ENCODE measurements at places on chromosomes 11 and 22.

GRCh38 chr22:23255506-23256170, 75.3 kb downstream of the BCR start:
- DNase-seq: no peak

DNA sequence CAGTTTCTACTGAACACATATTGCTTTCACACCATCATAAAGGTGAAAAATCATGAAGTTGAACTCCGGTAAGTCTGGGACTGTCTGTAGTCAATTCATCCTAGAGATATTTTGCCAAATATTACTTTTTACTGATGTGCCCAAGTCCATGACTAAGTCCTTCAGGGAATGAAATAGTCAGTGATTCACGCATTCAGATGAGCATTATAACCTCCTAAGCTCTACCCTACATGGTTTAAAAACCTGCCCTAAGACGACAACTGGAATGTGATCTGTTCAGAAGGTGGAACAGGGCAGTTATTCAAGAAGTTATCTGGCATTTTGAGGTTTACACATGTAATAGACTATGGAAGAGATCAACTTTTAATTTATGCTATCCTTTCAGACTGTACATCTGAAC, 125.6 kb downstream of the TRPC6 start:
- DNase-seq: no peak

GRCh38 chr11:11660363-11660740, 38.5 kb upstream of the GALNT18 start:
- DNase-seq: no peak

DNA sequence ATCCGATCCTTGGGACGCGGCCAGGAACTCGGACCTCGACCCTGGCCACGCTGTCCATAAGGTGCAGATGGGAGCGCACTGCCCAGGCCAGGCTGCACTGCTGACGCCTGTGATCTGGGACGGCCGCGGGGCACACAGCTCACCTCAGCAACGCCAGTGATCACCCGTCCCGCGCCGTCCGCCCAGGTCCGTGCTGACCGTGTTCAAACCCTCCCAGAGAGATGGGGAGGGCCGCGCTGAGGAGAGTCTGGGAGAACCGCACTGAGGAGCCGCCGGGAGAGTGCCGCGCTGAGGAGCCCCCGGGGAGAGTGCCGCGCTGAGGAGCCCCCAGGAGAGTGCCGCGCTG, 636 bp downstream of the KCNQ1OT1 start:
- DNase-seq: no peak

DNA sequence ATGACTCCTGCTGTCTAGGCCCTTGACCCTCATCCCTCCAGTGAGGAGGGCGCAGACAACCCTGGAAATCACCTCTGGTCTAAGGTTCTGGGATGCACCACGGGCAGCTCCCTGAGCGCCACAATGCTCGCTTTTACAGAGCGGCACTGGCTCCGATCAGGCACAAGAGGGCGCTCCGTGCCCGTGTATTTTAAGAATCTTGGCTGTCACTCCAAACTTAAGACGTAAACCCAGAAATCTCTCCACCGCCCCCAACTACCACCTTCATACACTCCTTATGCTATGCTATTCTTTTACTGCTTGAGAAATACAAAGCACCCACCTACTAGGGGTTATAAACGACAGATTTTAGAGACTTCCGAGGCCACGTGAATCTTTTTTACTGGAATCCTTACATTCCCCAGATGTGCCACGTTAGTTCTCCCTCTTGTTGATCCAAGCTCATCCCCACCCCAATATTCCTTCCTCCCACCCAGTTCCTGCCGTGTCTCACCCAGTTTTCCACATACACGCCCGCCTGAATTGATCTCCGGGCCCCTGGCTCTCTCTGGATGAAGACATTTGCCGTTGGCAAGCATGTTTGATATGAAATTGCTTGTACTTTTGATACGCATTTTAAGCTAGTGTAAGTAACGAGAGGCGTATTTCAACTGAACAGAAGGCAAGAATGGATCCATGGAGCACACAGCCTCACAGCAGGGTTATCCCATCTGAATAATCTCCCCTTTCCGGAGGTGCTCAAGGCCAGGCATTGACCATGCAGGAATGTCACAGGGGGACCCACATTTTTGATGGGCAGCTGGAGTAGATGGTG, 453.5 kb downstream of the OPCML start:
- DNase-seq: no peak

- DNase-seq: no peak
Measured at GRCh38 chr11:131746201-131746600, 375.8 kb downstream of the NTM start.

DNA sequence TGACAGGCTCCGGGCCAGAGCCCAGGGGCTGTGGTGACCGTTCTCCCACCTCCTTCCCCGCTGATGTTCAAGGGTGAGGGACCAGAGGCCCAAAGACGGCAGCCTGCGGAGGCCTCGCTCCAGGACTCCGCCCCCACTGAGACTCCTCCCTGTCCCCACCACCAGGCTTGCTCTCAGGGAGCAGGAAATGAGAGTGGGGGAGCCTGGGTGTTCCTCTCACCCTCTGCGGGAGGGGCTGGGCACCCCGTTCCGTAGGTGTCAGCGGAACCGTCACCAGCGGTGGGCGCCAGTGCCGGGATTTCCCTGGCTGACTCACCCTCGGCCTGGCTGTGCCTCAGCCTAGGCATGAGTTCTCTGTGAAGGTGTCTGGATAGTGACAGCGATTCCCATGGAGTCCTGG, 15.7 kb downstream of the DAGLA start:
- DNase-seq: peak; percentile 52

DNA sequence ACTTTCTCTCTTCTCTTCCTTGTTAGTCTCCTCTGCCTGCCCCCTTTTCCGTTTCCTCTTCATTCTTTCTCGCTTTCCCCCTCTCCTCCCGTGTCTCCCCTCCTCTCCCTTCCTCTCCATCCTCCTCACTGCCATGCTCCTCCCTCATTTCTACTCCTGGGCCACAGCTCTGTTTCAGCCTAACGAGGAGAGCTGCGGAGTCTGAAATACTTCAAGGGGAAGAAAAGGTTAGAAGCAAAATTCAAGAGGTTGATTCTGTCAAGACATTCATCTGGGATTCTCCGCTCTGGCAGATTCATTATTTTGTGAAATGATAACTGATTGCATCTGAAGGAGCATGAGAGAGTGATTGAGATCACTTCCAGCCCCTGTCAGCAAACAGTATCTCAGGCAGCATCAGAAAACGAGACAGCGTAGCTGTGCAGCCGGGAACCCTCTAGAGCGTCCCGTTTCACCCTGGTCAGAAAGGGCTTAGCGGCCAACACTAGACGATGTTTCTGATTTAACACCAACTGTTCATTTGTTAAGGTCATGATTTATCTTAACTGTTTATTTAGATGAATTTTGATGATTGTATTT, 279.3 kb upstream of the B3GAT1 start:
- DNase-seq: no peak
